ENCODE measurements at places on chromosomes 4 and X.

DNA sequence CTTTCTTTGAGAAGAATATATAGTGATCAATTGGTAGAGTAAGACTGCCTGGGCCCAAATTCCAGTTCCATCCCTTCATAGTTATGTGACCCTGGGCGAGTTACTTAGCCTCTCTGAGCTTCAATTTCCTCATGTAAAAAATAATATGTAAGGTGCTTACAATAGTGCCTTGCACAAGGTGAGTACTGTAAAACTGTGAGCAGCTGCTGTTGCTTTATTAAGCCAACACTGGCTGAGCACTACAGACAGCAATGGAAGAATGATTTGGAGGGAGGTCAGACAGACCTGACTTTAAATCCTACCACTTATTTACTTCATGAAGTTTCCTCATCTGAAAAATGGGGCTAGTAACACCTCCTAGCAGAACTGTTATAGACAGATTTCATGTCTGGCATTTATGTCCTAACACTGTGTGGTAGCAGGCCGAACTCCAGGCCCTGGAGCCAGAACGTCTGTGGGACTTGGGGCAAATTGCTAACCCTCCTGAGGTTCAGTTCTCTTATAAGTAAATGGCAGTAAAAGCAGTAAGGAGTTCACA is 53.8 kb downstream of the RNF150 start:
- no peak for DNase-seq

- DNase-seq = peak; percentile 43
Measured at GRCh38 chr4:6087669-6088341, 69.6 kb upstream of the C4orf50 start.

GRCh38 chr4:27020603-27021002 is 160.0 kb downstream of the STIM2 start:
- DNase-seq = no peak

DNA sequence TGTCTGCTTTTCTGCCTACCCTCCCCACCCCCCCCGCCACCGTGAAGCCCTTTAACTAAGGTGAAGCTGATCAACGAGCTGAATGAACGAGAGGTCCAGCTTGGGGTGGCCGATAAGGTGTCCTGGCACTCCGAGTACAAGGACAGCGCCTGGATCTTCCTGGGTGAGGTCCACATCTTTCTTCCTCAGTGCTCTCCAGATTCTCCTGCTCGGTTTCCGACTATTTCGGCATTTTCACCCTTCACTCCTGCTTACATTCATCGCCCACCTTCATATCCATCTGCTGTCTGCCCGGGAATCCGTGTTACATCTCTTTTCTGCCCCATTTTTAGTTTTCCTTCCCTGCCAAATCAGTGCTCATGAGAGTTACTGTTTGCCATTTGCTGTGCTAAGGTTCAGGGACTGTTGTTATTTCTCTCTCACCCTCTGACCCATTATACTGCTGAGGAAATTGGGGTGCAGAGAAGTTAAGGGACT is 459 bp downstream of the RBMX2 start:
- DNase-seq = no peak

GRCh38 chr4:175762582-175762981 is 49.5 kb downstream of the GPM6A start:
- DNase-seq = no peak

GRCh38 chr4:121698236-121698671 is 1.5 kb upstream of the ANXA5 start:
- DNase-seq = peak; percentile 19

GRCh38 chr4:121255986-121256750 is 92.0 kb upstream of the TNIP3 start:
- no peak for DNase-seq

DNA sequence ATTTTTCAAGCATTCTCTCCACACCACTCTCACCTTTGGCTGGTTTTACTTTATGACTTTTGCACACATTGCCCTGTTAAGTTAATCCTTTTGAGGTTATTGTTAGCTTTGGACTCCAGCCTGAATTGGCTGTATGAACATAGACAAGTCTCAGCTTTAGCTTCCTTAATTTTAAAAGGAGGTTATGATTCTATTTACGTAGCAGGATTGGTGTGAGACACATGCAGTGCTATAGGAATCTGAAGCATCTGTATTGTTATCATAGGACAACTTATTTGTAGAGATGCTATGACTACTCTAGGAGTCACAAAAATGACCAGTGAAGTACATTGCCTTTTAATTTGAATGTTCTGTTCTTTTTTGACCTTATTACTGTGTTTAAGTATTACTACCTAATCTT is 15.7 kb downstream of the PGAM4 start:
- no peak for DNase-seq

- DNase-seq = no peak
Measured at GRCh38 chrX:17242470-17242869, 132.5 kb upstream of the NHS start.

GRCh38 chr4:185227131-185227551 is 17.7 kb downstream of the SNX25 start:
- DNase-seq = no peak

GRCh38 chr4:36026348-36026880 is 217.9 kb downstream of the ARAP2 start:
- DNase-seq = no peak

GRCh38 chr4:140861359-140862176 is 105.4 kb upstream of the TBC1D9 start:
- DNase-seq = peak; percentile 83

- DNase-seq = no peak
Measured at GRCh38 chr4:6245246-6246169, 24.1 kb upstream of the WFS1 start.

DNA sequence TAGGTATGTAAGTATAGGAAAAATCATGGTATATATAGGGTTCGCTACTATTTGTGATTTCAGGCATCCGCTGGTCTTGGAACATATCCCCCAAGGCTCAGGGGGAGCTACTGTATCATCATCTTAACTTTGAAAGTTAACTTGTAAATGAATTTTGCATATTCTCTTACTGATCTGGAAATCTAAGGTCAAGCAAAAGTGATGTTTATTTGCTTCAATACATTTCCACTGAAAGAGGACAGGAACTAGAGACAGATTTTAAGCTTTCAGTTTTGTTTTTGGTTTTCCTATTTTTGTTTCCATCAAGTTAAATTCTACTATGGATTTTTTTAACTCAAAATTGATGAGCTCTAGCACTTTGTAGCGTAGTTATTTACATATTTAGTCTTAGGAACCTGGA is 56.2 kb downstream of the NAF1 start:
- DNase-seq = no peak

DNA sequence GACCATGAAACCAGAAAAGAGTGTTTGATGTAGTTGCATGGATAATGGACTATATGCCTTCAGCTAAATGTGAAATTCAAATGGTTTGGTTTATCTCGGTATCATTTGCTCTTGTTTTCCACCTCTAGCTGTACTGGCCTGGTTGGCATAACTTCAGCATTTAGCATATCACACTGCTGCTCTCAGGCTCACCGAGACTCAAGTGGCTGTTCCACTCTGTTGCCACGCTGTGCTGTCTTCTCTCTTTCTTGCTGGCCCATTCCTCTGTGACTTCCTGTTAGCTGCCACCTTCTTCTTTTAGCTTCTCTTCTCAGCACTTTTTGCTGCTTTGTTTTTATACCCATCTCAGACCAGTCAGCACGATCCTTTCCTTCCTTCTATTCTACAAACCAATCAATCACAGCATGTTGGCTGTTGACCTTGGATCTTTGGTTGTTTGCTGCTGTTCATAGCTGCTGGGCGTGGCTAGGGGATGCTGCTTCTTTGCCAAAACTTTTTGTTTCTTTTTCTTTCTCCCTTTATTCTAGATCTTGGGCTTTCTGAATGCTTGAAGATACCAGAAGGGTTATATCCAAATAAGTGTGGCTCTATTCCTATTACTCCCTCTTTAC is 24.0 kb downstream of the INTS6L start:
- DNase-seq = no peak

GRCh38 chr4:146470604-146471003 is 51.1 kb downstream of the SLC10A7 start:
- DNase-seq = no peak

DNA sequence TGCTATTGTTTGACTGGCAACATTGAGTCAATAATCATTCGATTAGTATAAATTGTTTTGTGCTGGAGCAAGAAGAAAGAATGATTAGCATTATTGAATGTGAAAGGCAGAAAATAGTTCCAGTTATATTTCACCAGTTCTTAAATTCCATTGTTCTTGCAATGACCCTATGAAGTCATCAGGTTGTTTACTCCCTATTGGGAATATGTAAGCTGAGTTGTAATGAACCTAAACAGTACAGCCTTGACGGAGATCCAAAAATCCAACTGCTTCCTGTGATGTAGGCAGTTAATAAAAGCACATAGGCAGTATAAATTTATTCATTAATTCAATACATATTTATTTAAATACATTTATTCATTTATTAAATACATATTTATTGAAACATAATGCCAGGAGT is 947.5 kb downstream of the PCDH7 start:
- DNase-seq = no peak

DNA sequence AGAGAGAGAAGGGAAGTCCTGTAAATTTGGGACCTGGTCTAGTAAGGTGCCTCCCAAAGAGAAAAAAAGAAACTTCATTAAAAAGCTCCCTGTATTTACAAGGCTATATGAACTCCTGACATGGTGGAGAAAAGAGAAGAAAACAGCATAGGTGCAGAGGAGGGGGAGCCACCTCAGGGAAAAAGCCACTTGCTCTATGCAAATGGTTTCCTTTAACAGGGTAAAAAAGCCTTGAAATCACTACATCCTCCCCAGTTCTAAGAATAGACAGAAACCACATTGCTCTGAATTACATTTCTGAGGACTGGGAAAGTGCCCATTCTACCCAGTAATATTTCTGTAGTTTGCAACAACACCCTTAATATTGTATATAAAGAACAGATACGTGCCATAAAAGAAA is 165.5 kb downstream of the KLF8 start:
- DNase-seq = no peak

GRCh38 chrX:41055740-41056139 is 29.5 kb upstream of the USP9X start:
- DNase-seq = no peak

DNA sequence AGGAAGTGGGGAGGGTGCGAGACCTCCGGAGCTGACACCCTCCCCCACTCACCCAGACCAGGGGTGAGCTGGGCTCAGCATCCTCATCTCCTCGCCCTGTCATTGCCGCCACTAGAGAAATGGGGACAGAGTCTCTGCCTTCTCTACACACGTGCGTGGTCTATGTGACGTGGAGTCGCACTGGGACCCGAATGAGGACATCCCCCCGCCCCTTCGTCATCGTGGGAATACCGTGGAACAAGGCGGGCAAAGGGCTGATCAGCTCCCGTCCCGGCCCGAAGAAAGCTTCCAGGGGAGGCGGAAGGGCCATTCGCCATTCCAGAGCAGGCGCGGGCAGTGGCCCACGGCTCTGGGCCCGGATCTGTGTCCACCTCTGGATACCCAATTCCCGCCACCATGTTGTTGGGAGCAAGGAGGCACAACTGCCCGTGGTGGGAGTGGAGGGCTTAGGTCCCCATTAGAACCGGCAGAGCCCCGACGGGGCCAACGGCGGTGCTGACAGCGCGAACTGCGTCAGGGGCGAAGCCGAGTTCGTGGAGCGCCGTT is 12.0 kb downstream of the HMX1 start:
- no peak for DNase-seq

- peak; percentile 24 for DNase-seq
Measured at GRCh38 chrX:45888518-45888917, 656.7 kb downstream of the ZNF674 start.

- DNase-seq = no peak
Measured at GRCh38 chrX:10169175-10169574, 12.4 kb downstream of the CLCN4 start.

Measured in left lung (tissue), 14 donors.